Stimulated activated naive CD4-positive, alpha-beta T cell (primary cell): ENCODE measurements at places on chromosomes 16 and 17.

DNA sequence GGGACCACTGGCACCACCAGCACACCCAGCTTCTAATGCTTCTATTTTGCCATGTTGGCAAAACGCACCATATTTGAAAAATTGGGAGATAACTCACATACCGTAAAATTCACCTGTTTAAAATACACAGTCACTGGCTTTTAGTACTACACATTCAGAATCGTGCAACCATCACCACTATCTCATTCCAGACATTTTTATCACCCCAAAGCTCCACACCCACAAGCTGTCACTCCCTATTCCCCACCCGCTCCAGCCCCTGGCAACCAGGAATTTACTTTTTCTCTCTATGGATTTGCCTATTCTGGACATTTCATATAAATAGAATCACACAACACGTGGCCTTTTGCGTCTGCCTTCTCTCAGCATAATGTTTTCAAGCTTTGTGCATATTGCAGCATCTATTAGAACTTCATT lies 25.0 kb downstream of the PPL start:
- no peak for DNase-seq

- DNase-seq = no peak
Observed at GRCh38 chr16:81815429-81815766, 36.3 kb downstream of the PLCG2 start.

GRCh38 chr17:6494239-6494941 lies 50.1 kb downstream of the PIMREG start:
- DNase-seq = no peak

- DNase-seq = no peak
Observed at GRCh38 chr17:70099884-70100283, 24.9 kb downstream of the KCNJ16 start.

DNA sequence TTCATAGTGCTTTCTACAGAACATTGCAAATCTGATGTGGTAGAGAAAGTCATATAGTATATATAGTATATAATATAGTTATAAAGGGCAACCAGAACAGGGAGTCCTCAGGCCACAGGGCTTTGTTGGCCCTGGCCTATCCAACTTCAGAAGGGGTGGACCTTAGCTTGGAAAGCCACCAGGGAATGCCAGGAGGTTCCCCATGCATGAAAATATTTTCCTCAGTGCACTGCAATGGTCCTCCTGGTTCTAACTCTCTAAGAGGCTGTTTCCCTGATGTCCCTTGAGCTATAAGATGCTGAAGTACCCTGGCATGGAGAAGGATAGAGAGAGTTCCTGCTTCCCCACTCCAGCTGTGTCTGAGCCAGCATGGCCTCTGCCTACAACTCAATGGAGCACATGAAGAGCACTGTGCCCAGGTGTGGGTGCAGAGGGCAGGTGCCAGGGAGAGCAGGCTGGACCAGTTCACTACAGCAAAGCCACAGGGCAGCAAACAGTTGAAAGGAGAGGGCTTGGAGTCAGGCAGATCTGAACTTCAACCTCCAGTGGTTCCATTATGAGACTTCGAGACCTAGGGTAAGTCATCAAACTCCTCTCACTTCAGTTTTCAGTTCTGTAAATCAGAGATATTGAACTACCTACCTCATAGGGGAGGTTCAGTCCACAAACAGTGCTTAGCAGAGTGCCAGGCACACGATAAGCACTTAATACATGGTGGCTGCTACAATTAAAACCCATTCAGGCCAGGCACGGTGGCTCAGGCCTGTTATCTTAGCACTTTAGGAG lies 183.1 kb downstream of the SALL1 start:
- no peak for DNase-seq

GRCh38 chr16:4391631-4392381 lies 20.2 kb downstream of the VASN start:
- no peak for DNase-seq

DNA sequence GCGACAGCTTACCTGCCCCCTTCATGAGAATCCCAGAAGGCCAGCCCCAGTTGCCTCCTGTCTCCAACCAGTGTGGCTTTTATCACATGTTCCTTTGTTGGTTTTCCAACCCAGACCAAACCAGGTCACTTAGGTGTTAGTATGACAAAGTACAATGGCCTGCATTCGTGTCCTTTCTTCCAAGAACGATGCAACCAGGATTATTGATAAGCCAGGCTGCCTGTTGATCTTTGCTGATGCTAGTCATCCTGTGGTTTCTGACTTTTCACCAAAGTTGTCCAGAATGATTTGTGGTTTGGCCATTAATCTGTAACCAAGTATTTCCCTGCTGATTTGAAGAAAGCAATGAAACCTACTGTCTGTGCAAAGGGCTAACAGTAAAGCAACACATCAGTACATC lies 191.4 kb downstream of the CYLD start:
- no peak for DNase-seq

DNA sequence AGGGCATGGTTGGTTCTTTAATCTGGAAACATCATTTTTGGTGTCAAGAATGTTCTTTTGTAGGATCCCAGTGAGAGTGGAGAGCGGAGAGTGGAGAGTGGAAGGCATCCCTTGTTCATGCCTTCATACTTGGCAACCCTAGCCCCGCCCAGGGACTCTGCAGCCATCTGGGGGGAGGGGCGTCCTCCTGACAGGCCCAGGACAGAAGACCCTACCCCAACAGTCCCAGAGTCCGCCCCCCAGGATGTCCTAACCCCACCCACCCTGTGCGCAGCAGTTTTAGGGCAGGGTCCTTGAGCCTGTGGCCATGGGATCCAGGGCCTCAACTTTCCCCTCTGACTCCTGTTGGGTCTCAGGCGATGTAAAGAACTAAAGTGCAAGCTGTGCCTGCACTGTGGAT lies 4.5 kb downstream of the SLC26A11 start:
- DNase-seq = no peak

- DNase-seq = peak; percentile 11
Observed at GRCh38 chr17:2854143-2855055, 58.2 kb downstream of the RAP1GAP2 start.

- DNase-seq = no peak
Observed at GRCh38 chr16:81549547-81550431, 105.2 kb downstream of the CMIP start.

DNA sequence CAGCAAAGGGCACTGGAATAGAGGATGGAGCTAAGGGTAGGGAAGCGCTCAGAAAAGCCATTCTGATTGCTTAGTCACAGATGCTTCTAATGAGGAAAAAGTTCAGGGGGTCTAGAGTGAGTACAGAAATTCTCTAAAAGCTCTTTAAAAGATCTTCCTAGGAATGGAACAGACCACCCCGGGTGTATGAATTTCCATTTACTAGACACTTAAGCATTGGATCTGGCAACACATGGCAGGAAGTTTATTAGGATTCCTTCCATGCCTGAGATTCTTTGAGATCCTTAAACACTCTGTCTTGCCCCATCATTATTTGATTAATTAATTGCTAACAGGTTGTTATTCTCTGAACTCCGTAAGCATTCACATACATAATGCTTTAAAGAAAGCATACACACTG lies 8.5 kb downstream of the KRTAP9-7 start:
- no peak for DNase-seq

- no peak for DNase-seq
Observed at GRCh38 chr16:3935921-3936320, 55.4 kb upstream of the CREBBP start.

DNA sequence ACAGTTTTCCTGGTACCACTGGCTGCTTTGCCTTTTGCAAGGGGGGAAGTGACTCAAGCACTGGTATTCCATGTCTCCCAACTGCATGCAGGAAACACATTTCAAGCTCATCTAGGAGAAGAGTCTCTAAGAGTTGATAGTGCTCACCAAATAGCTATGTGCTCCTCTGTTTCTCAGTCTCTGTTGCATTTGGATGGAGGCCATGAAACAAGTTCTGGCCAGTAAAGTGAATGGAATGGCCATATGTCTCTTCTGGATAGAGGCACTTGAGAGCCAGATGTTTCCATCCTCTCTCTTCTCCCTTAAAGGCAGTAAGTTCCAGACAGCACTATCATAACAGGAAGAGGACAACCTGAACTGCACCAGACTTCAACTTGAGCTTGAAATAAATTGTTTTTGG lies 60.6 kb downstream of the C16orf82 start:
- no peak for DNase-seq

- no peak for DNase-seq
Observed at GRCh38 chr17:57385975-57386374, 129.7 kb downstream of the MSI2 start.

- no peak for DNase-seq
Observed at GRCh38 chr17:82022310-82022980, at the start of gene CENPX. Gene CENPX (minus strand): TSS chr17:82022878. CDS start chr17:82022861, 17 bp downstream.

DNA sequence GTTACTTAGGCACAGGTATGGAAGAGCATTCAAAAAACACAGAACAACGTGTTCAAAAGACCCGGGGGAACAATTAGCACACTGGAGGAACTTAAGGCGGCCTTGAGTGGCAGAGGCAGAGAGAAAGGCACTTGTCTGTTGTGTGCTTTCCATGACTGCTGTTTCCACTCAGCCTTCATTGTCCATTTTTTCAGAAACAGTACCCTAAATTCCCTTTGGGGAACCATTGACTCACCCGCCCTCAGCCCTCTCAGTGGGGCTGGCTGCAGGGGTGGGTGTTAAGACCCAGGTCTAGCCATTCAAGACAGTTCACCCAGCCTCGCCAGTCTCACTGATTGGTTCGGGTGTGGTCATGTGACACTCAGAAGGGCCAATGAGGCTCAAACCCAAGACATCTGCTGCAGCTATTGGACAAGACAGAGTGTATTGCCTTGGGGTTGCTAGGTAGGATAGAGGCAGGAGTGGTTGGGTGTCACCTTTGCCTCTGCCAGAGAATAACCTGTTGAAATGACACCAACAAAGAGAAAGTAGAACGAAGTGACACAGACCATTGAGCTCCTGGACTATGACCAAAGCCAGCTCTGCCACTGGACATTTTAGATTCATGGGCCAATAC lies 19.6 kb upstream of the CEP20 start:
- no peak for DNase-seq

DNA sequence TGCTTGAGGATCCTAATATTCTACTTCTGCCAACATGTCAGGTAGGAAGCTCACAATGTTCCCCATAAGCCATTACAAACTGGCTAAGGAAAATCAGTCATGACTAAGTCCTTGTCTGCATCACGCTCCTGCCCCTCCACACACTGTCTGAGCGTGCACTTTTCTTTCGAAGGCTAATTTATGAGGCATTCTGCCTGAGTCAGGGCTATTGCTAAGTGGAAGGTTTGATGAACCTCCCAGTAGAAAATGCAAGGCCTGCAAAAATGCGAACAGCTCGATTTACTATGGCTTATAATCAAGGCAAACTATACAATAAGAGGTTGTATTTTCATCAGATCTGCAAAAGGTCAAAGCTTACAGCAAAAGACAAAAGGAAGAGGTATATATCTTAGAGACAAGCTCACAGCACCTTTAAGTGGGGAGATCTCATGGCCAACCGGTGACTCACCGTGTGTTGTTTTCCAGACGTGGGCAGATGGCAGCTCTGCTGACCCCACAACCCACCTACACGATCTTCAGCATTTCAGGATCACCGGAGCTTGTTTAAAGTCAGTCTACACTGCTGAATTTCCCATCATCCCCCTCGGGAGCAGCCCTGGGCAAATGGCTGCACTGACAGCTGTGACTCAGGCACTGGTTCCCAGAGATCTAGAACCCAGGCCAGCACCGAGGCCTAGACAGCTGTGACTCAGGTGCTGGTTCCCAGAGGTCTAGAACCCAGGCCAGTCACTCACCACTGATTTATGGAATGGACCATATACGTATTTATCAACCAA lies 26.1 kb downstream of the MEAK7 start:
- DNase-seq = no peak

GRCh38 chr17:72971226-72971880 lies 121.1 kb downstream of the SLC39A11 start:
- DNase-seq = no peak

GRCh38 chr16:57781741-57782606 lies 20.3 kb downstream of the KIFC3 start:
- DNase-seq = no peak

DNA sequence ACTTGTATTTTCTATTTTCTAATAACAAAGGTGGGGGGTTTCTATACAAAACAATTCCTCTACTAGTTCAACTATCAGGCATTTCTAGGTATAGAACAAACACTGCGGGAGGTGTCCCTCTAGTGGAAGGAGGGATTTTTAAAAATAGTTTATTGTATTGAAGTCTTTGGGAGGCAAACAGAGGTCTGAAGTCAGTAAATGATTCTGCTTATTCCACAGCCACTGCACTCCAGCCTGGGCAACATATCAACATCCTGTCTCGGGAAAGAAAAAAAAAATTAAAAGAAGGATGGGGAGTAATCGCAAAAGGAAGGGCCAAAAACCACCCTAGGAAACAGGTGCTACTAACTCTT lies 648 bp upstream of the ERCC4 start:
- DNase-seq = no peak

DNA sequence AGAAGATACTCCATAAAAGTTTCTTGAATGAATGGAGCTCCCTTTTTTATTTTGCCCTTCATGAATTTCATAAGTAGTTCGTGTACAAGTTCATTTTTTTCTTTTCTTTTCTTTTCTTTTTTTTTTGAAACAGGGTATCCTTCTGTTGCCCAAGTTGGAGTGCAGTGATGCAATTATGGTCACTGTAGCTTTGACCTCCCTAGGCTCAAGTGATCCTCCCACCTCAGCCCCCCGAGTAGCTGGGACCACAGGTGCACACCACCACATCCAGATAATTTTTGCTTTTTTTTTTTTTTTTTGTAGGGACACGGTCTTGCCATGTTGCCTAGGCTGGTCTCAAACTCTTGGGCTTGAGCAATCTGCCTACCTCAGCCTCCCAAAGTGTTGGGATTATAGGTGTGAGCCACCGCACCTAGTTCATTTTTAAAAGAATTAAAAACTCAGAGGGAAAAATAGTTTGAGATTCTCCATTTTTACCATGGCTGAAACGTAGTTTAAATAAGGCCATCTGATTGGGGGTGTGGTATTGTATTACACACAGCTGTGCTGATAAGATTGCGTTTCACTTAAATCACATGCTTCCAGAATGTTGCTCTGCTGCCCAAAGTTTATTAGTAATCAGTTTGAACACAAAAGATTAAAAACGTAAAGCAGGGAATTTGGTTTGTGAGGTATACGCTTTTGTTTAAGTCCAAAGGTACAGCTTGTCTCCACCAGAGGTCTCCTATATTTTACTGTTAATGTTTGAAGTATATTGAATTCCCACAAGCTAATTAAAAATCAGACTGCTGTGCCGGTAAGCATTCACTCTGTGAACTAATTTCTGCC lies 154.1 kb downstream of the SOCS1 start:
- DNase-seq = no peak

- peak; percentile 70 for DNase-seq
Observed at GRCh38 chr17:79777894-79778503, at the start of gene CBX2. Gene CBX2 (plus strand): TSS chr17:79778148. CDS start chr17:79778236, 88 bp downstream.
